Stimulated activated CD8-positive, alpha-beta memory T cell treated with anti-CD3 and anti-CD28 coated beads, Interleukin-2, amount 100 ng/mL, for 48 hours (primary cell): ENCODE measurements at places on chromosomes 6 and 20.

- no peak for DNase-seq
These were observed 126.1 kb downstream of the TBX18 start for GRCh38 chr6:84638286-84638685.

GRCh38 chr6:70797625-70798024 is 129.9 kb downstream of the SMAP1 start:
- DNase-seq, result no peak

DNA sequence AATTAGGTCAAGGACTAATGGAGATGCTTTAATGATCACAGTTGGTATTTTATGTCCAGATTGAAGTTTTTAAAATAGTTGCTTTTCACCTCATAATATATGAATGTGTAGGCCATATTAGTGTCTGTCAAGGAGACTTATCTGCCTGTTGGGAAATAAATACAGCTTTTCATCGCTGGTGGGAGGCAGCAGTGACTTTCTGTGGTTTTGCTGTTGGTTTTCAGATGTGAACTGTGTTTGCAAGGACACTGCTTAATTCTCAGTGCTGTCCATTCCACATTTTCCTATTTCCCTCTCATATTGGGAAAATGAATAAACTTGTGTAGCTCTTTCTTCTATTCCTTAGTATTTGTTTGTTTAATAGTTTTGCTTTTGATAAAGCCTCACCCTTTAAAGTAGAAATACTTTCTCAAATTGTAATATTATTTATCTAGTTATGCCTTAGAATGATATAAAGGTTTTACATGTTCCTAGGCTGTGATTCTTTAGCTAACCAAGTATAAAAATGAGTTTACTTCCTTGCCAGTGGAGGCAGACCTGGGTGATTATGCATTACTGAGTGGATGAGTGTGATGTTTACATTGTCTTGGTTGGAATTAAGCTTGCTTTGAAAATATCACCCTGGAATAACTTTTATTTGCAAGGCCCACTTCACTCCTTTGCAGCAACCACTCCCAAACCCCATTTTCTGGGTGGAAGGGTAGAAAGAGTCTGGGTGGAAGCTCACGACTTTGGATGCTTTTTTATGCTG is 3.3 kb downstream of the PLCB4 start:
- DNase-seq, result no peak

DNA sequence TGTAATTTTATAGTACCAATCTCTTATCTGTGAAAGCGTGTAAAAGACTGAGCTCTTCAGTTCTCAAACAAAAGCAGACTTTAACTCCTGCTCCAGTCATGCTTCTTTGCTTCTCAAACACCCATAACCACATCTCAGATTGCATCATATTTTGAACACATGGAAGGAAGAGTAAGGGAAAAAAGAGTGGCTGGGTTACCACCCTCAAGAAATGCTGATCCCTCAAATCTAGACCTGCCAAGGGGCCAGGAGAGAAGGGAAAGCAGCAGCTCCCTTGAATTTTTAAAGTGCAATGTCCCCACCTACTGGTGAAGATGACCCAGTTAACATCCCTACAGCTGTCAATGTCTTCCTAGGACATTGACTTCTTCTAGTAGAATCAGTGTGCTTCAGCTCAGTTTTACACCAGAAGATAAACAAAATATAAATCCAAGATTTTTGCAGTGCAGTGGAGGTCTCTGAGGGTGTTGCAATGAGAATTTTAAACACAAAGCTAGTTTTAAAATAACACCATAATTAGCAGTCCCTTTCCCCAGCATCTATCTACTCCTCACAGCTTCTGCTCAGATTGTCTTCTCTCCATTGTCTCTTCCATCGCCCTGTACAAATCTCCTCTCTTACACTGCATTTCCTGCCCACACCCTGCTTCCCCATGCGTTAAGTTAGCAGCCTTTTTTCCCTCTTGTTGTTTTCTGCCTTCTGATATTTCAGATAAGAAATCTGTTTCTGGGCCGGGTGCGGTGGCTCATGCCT is 22.6 kb upstream of the HLA-DQB2 start:
- DNase-seq, result no peak

DNA sequence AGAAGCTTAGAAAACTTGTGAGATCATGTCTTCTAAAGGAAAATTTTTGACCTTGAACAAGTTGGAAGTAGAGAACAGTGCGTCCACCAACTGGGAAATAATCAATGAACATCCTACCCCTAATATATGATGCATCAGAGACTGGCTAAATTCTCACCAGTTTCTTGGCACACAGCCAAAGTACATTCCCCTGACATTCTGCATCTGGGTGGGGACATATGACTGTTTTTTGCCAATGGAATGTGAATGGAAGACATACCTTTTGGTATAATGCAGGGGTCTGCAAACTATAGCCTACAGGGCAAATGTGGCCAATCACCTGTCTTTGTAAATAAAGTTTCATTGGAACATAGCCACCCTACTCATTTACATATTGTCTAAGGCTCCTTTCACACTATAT is 84.7 kb downstream of the HAO1 start:
- DNase-seq, result no peak

DNA sequence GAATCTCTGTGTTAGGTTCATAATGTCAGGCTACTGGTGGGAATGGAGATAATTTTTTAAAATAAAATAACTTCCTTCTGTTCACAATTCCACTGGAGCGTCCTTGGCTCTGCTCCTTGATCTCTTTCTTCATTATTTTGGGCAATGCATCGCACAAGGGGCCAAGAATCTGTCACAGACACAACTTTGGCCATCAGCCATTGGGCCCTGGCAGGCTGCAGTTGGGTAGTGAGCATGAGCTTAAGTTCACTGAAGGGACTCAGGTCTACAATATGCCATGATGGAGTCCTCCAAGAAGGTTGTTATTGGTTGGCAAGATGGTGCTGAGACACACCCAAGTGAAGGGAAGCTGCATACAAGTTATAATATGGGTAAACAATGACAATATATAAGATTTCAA is 40.0 kb downstream of the CYP39A1 start:
- no peak for DNase-seq

GRCh38 chr6:34922177-34922663 is 33.2 kb downstream of the ANKS1A start:
- no peak for DNase-seq

- DNase-seq, result no peak
These were observed 154.9 kb upstream of the BMP2 start for GRCh38 chr20:6612606-6612923.

- DNase-seq, result no peak
These were observed 49.4 kb downstream of the FUT9 start for GRCh38 chr6:96065213-96065612.

GRCh38 chr20:10665791-10666190 is 8.0 kb downstream of the JAG1 start:
- DNase-seq, result no peak

- no peak for DNase-seq
These were observed 131.7 kb upstream of the MAP3K4 start for GRCh38 chr6:160859822-160860221.

- DNase-seq, result no peak
These were observed 21.7 kb downstream of the TMEM74B start for GRCh38 chr20:1163105-1163504.

GRCh38 chr6:129454488-129454887 is 255.5 kb downstream of the ARHGAP18 start:
- no peak for DNase-seq

- DNase-seq, result no peak
These were observed 32.8 kb downstream of the LAMA4 start for GRCh38 chr6:112221561-112221960.

- DNase-seq, result no peak
These were observed 225.4 kb downstream of the CDH4 start for GRCh38 chr20:61477451-61477861.

- no peak for DNase-seq
These were observed 57.3 kb upstream of the MLIP start for GRCh38 chr6:54053881-54054391.

- DNase-seq, result no peak
These were observed 406.1 kb upstream of the SOX4 start for GRCh38 chr6:21187485-21187884.

DNA sequence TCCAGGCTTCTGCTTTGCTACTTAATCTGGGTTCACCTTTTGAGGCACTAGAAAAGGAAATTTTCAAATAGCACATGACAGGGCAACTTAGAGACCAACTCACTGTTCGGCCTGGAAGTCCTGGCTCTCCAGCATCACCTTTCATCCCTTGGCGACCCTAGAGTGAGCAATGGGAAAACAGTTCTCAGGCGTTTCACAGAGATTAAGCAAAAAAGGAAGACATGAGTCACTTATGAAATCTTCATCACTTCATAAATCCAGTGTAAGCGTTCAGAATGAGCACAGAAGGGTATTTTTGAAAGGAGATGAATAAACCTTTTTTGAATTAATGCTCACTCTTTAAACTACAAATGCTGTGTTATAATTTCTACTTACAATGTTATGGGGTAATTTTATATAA is 104.0 kb downstream of the COL12A1 start:
- no peak for DNase-seq

- no peak for DNase-seq
These were observed 27.4 kb upstream of the RIN2 start for GRCh38 chr20:19730706-19731105.

GRCh38 chr6:101089640-101090039 is 208.5 kb upstream of the ASCC3 start:
- DNase-seq, result no peak

DNA sequence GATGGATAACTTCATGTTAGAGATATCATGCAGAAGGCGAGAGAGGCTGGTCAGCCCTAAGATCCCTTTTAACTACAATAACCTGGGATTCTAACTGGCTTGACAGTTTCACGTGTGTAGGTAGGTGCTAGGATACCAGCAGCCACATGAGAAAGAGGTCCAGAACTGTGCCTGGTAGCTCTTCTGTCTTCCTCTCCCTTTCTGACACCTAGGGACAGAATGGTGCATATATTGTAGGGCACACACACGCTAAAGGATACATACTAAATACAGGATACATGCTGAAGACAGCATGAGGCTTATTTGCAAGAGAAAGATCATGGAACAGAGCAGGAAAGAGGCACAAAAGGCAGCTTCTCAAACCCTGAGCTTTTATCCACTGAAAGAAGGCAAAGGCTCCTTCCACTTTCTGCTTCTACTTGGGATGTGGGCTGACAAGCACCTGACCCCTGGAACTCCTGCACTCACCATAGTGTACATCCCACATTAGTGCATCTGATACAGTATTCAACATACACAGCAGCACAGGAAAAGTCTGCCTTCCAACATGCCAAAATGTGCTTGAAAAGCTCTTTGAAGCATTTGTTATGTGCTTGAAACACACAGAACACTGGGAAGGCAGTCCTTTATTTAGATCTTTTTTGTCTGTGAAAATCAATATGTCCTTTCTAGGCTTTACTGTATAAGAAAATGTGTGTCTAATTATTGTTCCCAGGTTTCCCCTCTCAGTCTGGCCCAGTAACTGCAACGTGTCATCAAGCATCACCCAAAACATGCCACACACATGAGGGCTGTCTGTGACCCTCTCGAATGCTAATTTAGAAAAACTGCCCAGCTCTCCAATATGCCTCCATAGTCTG is 3.2 kb downstream of the SLC22A23 start:
- no peak for DNase-seq

- no peak for DNase-seq
These were observed 533.6 kb downstream of the HAO1 start for GRCh38 chr20:7406671-7407070.

DNA sequence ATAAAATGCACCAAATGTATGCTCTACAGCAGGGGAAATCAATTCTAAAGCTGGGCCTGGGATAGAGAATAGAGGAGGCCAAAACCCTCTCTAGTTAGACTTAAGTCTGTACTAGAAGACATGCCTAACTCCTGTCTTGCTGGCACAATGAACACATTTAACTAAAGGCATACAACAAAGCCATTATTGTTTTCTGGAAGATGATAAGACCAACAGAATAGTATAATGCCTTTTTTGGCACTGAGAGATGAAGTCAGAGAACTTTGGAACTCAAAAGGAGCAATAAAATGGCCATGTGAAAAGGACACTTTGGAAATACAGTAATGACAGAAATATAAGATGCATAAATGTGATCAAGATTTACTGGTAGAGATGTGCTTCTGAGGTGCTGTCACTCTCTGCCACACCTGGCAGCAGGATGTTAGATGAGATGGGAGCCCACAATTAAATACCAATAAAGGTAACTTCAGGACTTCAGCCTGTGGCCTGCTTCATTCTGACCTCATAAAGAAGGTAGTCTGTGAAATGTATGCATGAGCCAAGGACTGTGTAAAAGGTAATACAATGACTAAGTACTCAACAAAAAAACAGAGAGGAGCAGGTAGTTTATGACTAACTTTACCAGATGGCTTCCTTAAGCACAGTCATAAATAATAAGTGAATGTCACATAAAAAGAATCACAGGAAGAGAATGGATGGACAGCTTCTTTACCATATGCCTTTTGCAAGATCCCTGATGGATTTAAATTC is 333.4 kb downstream of the BCKDHB start:
- no peak for DNase-seq

- DNase-seq, result no peak
These were observed 69.2 kb upstream of the PIM1 start for GRCh38 chr6:37100745-37101144.

DNA sequence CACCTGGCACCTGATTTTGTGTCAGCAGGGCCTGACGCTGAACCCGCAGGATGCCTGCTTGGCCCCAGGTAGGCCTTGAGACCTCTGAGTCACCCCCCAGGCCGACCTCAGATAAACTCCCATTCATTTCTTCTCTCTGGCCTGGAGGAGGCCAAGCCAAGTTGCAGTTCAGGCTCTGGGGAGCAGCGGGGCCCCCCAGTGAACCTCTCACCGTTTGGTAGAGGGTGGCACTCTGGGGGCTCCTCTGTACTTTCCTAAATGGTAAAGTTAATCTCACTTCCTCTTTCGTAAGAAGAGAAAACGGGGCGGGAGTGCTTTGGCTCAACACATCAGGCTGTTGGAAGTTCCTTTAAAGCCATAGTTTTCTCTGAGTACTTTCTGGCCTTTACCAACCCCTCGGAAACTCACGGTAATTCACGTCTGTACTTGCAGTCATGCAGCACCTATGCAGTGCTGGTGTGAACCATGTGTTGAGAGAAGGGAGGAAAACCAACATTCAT is 2.8 kb downstream of the SIRPA start:
- no peak for DNase-seq

GRCh38 chr20:31705598-31706597 is 16.8 kb downstream of the BCL2L1 start:
- no peak for DNase-seq

DNA sequence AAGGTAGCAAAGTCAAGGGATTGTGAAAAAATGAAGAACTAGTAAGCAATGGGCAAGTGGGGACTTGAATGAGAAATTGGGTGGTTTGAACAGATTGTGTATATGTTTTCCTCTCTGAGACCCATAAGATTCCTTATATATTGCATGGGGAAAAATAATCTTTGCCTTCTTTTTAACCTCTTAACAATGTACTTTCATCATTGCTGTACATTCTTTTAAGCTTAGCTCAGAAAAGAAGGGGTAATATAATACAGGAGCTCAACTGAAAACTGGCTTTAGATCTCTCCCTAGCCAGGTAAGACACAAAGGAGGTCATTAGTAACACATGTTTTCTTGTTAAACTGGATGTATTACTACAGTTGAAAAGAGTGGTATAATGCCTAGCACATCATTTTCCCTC is 287.2 kb downstream of the RNF144B start:
- DNase-seq, result no peak

GRCh38 chr6:89190741-89191140 is 26.4 kb downstream of the GABRR1 start:
- no peak for DNase-seq

GRCh38 chr6:43826730-43827129 is 56.7 kb downstream of the VEGFA start:
- no peak for DNase-seq
